Muscle of leg (tissue), 16 donors: ENCODE measurements at places on chromosomes 1 and 21. TPM values are rescaled to one million over a fixed set of nuclear protein-coding genes. Genes with fewer than 3 reads are reported as not detected.

Gene NOTCH2NLA
- polyA plus RNA-seq = 16.1 TPM

GRCh38 chr1:244599937-244600350, 53.0 kb upstream of the DESI2 start:
- DNase-seq = no peak

- no peak for DNase-seq
These were observed 78.2 kb downstream of the RNF220 start for GRCh38 chr1:44483089-44483874.

GRCh38 chr1:37473431-37474045, 842 bp upstream of the ZC3H12A start:
- no peak for DNase-seq

DNA sequence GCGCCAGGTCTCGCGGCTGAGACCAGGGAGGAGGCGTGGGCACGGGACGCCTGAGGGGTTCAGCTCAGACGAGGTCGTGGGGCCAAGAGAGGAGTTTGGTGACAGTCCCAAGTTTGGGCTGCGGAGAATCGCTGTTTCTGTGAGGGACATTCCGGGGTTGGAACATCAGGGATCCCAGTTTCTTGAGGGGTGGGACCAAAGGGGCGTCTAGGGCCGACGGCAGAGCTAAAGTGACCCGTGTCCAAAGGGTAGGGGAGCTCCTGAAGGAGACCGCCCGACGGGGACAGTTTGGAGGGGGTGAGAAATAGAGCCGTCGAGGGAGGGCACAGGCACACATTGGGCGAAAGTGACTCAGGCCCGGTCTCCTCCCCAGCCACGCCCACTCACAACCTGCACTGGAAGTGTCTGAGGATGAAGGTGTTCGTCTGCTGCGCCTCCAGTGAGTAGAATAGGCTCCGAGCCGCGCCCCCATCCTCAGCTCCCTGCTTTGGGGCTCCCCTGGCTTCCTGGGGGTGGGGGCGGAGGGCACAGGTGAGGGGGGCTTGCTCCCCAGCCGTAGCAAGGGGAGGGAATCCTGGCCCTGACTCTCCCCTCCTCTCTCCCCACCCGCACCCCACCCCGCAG, 7.0 kb downstream of the EFNA3 start:
- no peak for DNase-seq

- DNase-seq = no peak
These were observed 69.9 kb upstream of the EXO1 start for GRCh38 chr1:241778117-241778516.

GRCh38 chr1:212286556-212287131, 1.4 kb downstream of the PPP2R5A start:
- DNase-seq = peak; percentile 38

GRCh38 chr1:217929213-217929885, 298.2 kb downstream of the SPATA17 start:
- DNase-seq = peak; percentile 40

DNA sequence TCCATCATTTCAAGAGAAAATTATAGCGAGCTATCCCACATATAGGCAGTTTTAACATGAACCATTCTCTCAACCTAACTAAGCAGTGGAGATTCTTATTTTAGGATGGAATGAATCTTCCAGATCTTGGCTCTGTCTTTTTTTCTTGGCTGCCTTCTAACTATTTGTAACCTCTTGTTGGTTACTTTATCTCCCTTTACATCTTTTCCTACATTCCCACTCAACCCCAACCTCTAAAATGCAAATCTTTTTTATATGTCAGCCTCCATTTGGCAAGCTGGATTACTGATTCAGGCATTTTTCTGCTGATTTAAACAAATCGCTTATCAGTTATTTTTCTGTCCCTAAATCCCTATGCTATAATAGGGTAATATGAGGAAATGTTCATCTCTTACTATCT, 46.9 kb upstream of the LHX8 start:
- no peak for DNase-seq

DNA sequence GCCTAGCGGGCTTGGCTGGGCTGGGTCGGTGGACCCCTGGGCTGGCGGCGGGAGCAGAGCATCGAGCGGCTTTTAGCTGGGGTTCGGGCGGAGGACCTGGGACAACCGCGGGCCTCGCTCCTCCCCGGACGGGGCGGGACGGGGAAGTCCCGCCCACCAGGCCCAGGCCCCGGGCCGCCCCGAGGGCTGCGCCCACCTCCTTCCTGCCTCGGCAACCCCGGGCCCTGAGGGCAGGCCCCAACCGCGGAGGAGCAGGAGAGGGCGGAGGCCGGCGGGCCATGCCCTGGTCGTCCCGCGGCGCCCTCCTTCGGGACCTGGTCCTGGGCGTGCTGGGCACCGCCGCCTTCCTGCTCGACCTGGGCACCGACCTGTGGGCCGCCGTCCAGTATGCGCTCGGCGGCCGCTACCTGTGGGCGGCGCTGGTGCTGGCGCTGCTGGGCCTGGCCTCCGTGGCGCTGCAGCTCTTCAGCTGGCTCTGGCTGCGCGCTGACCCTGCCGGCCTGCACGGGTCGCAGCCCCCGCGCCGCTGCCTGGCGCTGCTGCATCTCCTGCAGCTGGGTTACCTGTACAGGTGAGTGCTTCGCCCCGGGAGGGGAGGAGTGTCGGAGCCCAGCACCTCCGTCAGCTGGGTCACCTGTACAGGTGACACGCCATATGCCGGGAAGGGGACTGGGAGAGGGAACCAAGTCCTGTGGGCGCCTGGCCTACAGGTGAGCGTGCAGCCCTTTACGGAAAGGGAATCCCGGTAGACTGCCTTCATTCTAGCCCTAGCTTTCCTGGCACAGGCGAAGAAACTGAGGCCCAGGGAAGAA, at the start of gene XKR8:
Gene XKR8 (plus strand): TSS at position 182 of the 812 bp plus-strand sequence. CDS start 97 bp downstream, at position 279.
- peak; percentile 91 for DNase-seq

Gene KIF17
- 2.3 TPM for polyA plus RNA-seq

Gene OR2M3
- 0.03 TPM for polyA plus RNA-seq

- DNase-seq = no peak
These were observed 57.2 kb downstream of the TNN start for GRCh38 chr1:175124861-175125260.

Gene PLEKHA6
- 4.7 TPM for polyA plus RNA-seq

GRCh38 chr1:28592321-28593071, 431 bp downstream of the RAB42 start:
- DNase-seq = no peak

DNA sequence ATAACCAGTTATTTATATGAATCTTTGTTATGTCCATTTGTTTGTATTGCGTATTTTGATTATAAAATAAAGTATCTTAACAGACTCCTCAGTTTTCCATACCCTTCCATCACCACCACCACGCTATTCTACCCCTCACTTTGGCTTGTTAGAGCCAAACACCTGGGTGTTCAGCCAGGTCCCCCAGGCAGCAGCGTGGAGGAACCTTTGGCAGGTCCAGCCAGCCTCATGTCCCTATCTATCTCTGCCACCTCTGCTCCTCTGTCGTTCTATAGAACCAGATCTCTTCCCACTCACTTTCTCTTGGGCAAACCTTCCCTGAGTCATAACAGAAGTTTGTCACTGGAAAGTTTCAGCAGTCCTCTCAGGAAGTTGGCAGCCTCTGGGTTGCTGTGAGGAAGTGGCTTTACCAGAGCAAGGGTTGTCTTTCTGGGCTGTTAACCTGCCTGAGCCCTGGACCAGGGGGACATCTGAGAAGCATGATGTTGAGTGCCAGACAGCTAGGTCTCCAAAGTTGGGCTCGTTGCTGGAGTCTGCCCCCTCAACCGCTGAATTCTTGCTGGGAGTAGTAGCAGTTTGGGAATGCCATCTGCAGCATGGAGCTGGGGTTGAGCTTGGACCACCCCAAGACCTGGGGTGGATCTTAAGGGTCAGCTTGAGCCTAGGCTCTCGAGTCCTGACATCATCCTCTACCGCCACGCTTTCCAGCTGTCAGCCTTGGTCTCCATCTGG, 996 bp upstream of the SH3BGRL3 start:
- peak; percentile 79 for DNase-seq

Gene EPHB2
- polyA plus RNA-seq = 31.7 TPM

DNA sequence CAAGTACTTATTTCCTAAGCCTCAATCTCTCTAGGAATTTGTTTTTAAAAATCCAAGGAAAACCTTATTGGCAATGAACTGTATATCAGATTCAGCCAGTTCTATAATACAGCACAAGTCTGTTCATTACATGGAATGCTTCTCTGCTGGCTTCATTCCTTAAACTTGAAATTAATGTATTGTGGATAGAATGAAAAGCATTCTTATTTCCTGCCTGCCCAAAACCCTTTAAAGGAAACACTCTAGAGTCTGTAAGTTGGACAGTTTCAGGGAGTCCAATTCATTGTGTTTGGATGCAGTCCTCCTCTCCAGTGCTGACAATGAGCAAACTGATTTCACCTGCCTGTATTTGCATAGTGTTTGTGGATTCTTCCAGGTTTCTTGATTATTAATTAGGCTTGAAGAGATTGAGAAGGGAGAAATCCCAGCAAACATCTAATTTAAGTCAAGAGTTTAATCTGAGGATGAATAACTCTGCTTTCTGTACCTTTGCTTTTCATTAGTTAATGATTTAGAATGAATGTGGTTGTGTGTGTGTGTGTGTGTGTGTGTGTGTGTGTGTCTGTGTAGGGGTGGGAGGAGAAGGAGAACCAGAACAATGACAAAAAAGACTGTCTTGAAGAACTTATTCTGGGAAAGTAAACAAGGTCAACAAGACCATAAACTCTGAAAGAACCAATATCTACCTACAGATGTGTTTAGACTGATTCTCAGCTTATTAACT, 61.2 kb downstream of the CACHD1 start:
- peak; percentile 94 for DNase-seq

GRCh38 chr1:61013946-61014667, 68.3 kb upstream of the NFIA start:
- no peak for DNase-seq

Gene AADACL4
- not detected for polyA plus RNA-seq

DNA sequence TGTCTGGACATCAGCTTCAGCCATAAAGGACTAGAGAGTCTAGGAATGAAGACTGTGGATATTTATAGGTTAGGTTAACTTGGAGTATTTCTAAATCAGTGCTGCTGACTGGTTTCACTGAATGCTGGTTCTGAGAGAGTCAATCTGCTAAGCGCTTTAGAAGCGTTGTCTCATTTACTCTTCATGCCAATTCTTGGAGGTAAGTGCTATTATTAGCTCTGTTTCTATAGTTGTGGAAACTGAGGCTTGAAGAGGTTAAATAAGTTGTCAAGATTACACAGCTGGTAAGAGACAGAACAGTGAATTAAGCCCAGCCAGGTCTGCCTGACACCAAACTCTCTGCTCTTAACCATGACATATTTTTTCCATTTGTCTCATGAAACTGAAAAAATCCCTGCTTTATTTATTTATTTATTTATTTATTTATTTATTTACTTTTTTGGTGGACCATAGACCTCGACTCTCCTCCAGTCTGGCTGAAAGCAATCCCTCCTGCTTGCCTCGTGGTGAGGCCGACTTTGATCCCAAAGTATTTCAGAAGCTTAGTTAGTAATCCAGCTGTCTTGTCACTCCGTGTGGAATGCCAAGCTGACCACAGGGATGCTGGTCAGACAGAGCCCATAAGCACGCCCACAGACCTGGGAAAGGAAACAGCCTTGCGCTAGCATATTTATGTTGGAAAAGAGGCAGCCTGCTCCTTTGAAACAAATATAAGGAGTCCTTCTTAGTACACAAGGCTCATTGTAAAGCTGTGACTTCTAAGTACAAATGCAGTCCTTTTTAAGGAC, 16.9 kb downstream of the NTMT2 start:
- DNase-seq = peak; percentile 86

- DNase-seq = peak; percentile 62
These were observed 217.3 kb upstream of the FGGY start for GRCh38 chr1:59079434-59080140.

Gene WNT3A
- not detected for polyA plus RNA-seq

DNA sequence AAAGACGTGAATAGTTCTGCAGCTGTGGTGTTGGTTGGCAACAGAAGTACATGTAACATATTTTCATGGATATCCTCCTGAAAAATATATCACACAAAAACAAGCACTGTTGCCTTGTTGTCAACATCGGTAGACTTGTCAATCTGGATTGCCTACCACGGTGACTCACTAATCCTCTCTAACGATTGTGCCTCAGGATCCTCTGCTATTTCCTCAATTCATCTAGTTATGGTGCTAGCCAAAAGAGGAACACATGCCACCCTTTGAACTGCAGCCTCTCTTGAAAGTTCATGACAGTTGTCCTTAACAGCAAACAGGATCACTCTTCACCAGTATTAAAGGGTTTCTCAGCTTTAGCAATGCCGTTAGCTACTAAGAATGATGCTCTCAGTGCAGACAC, 25.7 kb downstream of the RASAL2 start:
- peak; percentile 9 for DNase-seq

Gene COL9A2
- 1.3 TPM for polyA plus RNA-seq

DNA sequence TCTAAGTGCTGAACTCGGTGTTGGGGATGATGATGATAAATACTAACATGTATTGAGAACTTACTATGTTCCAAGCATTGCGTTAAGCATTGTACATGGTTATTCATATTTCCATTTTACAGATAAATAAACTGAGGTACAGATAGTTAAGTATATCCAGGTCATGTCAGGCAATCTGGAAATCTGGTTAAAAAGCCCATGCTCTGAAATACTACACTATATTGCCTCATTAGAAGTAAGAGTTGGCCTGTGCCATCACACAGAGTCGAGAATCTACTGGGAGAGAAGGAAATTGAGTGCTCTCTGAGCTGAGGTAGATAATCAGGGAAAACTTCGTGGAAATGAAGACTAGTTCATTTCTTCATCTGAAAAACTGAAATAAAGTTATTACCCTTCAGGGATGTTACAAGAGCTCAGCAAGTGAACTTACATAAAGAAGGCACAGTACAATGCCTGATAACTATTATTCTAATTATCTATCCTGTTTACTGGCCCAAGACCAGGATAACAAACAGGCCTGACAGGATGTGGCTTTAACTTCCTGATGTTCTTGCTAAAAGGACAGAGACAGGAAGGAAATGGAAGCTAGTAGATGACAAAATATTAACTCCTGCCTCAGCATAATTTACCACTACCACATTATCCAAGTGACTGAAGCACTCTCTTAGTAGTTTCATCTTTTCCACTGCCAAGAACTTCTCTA, 85.6 kb downstream of the EPS15 start:
- DNase-seq = peak; percentile 68

Gene SPRR2A
- not detected for polyA plus RNA-seq

Gene OR2L13
- not detected for polyA plus RNA-seq

- DNase-seq = no peak
These were observed 96.9 kb downstream of the NEK7 start for GRCh38 chr1:198253668-198254067.

GRCh38 chr1:153962088-153963029, 978 bp downstream of the SLC39A1 start:
- peak; percentile 42 for DNase-seq

- no peak for DNase-seq
These were observed 49.1 kb downstream of the CAMTA1 start for GRCh38 chr1:6834366-6834765.

- peak; percentile 50 for DNase-seq
These were observed 39.5 kb downstream of the TGFB2 start for GRCh38 chr1:218384581-218384993.

GRCh38 chr1:150621497-150622302, 7.7 kb downstream of the ENSA start:
- DNase-seq = peak; percentile 73

- DNase-seq = no peak
These were observed 9.3 kb downstream of the SLAMF7 start for GRCh38 chr1:160748181-160748877.
